ENCODE measurements at places on chromosomes 1 and 21.

DNA sequence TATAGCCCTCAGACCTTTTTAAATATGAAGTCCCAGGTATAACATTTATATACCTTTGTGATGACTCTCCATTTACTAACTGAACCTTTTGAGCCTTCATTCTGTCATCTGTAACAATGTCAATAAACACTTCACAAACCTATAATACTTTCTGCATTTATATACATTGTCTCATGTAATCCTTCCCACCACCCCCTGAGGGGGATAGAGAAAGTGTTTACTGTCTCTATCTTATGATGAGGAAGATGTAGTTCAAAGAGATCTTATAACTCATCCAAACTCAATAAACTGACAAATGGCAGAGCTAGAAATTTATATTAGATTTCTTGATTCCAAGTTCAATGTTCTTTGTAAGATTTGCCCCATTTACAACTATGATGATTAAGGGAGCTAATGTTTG is 48.3 kb upstream of the CR2 start:
- no peak for DNase-seq

GRCh38 chr1:2044510-2045319 is 5.5 kb upstream of the PRKCZ start:
- DNase-seq = peak; percentile 77

- DNase-seq = no peak
Measured at GRCh38 chr1:216464489-216464888, 41.2 kb upstream of the USH2A start.

GRCh38 chr1:236407059-236407458 is 13.0 kb downstream of the EDARADD start:
- no peak for DNase-seq

- no peak for DNase-seq
Measured at GRCh38 chr1:93275634-93276295, 69.9 kb upstream of the DR1 start.

DNA sequence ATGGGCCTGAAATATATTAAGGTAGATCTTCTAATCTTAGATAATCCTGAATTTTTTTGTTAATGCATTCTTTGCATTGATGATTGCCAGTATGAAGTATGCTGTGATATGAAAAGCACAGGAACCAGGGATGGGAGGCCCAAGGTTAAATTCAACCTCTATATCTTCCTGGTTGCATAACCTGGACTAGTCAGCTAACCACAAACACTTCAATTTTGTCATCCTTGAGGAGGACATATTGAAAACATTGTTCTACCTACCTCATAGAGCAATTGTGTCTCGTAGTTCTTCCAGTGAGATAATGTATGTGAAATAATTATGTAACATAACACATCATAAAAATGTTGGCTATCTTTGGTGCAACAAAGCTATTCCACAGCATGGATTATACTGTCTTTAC is 25.6 kb downstream of the PDC start:
- no peak for DNase-seq

All from activated CD8-positive, alpha-beta T cell treated with anti-CD3 and anti-CD28 coated beads, Interleukin-2, amount 10 ng/mL, durations not matched to agents 7 days and 5 days (primary cell).